ENCODE measurements at places on chromosomes 7 and 10.

GRCh38 chr7:17385612-17386011 lies 87.2 kb downstream of the AHR start:
- no peak for DNase-seq

GRCh38 chr10:89785095-89785494 lies 83.7 kb downstream of the KIF20B start:
- no peak for DNase-seq

DNA sequence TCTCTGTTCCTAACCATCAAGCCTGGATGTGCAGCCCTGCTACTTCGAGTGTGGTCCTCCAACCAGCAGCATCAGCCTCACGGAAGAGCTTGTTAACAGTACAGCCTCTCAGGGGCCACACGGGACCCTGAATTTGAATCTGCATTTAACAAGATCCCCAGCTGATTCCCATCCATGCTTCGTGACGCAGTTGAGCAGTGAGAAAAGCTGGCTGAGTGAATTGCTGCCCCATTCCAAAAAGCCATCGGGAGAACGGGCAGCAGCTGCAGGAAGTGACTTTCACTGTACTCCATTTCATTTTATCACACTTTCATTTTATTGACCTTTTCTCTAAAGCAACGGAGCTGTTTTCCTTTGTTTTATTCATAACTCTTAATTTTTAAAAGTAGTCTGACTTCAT lies 22.5 kb downstream of the FAM171A1 start:
- no peak for DNase-seq

DNA sequence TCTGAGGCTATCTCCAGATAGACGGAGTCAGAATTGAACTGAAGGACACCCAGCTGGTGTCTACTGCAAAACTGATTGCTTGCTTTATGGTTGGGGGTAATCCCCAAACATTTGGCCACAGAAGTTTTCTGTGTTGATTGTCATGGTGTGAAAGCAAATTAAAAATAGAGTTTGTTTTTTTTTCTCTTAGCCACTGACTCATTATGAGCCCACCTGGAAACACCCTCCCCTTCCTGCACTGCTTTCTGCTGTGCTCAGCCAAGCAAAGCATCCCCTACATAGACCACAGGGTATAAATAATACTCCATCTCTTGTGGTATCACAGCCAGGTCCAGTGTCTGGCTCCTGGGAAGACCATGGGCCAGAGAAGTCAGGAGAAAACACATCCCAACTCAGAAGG lies 6.5 kb upstream of the VWC2 start:
- no peak for DNase-seq

DNA sequence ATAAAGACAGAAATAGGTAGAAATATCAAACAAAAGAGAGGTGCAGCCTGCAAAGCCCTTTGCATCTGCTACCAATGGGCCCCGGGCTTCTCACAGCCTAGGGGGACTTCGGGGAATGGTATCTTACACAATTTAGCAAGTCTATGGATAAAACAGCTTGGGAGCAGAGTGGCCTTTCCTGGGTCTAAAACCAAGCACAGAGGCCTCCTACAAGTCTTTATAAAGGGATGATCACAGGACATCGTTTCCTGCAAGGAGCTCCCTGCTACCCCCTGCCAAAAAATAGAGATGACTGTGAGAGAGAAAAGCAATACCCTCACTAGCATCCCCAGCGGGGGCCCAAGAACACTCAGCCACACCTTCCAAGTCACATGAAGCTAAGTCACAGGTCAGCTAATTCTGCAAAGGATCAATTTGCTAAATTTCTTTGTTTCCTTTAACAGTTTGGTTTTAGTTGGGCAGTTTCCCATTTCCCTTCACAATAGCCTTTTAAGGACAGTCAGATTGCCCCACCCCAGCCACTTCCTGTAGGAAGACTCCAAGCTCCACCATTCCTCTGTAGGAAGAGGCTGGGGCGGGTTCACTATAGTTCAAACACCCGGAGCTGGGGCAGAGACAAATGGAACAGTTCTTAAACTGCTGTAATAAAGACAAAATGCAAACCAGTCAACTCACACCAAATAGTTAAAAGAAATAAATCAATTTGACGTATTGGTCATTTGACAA lies 105.5 kb downstream of the SLIT1 start:
- DNase-seq: no peak

DNA sequence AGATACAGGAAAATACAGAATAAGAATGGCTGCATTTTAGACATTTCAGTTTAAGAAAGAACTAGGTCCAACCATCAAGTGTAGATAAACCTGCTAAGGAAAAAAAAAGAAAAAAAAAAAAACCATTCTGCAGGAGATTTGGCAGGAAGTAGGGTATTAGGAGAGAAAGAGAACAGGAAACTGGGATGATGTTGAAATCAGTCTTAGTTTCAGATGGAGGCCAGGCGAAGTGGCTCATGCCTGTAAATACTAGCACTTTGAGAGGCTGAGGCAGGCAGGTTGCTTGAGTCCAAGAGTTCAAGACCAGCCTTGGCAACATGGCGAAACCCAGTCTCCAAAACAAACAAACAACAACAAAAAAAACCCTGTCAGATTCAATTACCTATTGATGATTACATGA lies 120.2 kb downstream of the RAB11FIP2 start:
- no peak for DNase-seq

- DNase-seq: no peak
Measured at GRCh38 chr10:373015-373414, 237.8 kb downstream of the ZMYND11 start.

GRCh38 chr7:103679151-103680132 lies 233.4 kb upstream of the SLC26A5 start:
- no peak for DNase-seq

- DNase-seq: no peak
Measured at GRCh38 chr10:130764651-130765050, 546.9 kb downstream of the TCERG1L start.

- DNase-seq: no peak
Measured at GRCh38 chr10:5783300-5783699, 29.9 kb downstream of the GDI2 start.

- DNase-seq: peak; percentile 16
Measured at GRCh38 chr7:35725280-35725680, 30.3 kb upstream of the HERPUD2 start.

DNA sequence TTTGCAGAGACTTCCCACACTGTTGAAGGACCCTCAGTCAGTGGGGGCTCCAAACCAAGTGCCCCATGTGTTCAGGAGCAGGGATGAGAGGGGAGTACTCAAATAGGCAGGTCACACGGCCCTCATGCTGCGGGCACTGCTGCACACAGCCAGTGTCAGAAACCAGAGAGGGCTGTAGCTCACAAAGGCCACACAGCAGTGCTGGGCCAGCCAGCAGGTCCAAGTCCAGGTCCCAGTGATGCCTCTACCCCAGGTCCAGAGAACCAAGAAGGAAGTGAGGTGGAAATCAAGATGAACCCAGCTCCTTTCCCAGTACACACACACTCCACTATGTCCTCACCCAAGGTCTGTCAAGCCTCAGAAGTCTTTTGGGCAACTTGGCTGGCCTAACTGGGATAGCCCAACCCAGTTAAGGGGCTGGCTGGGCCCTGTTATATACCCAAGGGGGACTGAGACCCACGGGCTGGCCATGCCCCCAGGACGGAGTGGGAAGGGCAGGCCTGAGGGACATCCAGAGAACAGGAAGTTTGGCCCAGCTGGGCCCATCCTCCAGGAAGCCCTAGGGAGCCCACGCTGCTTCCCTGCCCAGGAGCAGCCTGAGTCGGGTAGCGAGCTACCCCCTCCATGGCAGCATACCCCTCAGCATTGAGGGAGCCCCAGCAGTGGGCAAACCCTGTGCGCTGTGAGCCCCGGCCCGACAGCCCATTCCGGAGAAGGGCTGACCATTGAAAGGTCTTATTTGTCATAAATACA lies 24.3 kb downstream of the GRID1 start:
- DNase-seq: no peak

- no peak for DNase-seq
Measured at GRCh38 chr7:136018104-136018503, 40.9 kb upstream of the MTPN start.

- no peak for DNase-seq
Measured at GRCh38 chr10:114711176-114711868, 53.2 kb upstream of the ABLIM1 start.

GRCh38 chr10:4648999-4649398 lies 177.0 kb upstream of the AKR1E2 start:
- no peak for DNase-seq

- no peak for DNase-seq
Measured at GRCh38 chr7:87316846-87317552, 28.5 kb upstream of the CROT start.

DNA sequence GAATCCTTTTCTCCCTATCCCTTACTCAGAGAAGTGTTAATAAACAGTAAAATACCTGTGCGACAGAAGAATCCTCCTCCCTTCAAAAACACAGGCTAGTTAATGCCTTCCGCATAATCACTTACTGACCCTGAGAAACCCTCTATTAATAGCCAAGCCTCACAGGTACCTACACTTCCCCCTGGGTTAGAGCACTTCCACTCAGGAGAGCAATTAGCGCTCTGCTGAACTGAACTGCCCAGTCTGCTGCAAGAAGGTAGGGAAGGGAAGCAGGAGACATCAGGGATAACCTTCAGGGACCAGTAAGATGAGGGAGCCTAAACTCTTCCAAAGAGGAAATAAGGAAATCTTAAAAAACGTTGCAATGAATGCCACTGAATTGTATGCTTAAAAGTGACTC lies 39.6 kb downstream of the KIAA1549 start:
- DNase-seq: no peak

DNA sequence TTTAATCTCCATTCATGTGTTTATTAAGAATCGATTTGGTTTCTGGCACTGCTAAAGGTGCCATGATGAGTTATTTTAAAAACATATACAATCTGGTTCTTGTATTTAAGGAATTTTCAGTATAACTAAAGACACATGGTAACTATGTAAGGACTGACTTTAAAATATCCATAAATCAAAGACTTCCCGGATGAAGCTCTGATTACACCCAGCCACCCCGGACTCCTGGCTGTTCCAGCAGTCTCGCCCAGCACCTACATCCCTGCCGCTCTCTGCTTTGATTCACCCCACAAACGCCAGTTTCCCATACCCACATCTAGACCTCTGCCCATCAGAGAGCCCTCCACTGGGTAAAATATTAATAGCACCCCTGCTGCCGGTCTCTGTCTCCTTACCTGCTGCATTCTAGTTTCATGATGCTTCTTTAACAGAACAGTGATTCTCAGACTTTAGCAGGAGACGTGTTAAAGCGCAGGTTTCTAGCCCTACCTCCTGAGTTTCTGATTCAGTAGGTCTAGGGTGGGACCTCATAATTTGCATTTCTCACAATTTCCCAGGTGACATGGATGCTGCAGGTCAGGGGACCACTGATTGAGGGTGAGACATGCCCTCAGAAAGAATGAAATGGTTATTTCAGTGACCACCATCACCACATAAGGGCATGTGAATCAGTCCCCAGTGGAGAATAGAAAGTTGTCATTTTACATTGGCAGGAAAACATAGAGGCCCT lies 185.7 kb downstream of the KIAA1217 start:
- DNase-seq: no peak

- DNase-seq: no peak
Measured at GRCh38 chr7:95545007-95545615, 51.2 kb downstream of the PDK4 start.

DNA sequence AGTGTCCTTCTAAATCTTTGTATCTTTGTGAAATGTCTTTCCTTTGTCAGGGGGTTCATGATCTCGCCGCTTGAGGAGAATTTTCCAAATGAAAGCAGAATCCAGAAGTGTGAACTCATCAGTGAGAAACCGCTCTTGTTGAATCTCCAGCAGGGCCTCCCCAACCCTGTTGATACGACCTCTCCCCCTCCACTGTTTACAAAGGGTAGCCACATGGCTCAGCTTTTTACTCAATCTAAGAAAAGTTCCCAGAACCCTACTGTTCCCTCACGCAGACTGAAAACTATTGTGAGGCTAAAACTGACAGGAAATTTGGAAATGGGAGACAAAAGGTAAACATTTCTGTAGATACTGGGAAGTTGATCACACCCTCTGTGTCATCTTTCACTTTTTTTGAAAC lies 73.9 kb downstream of the SEMA3C start:
- no peak for DNase-seq

- no peak for DNase-seq
Measured at GRCh38 chr7:50367570-50367969, 63.1 kb downstream of the IKZF1 start.

GRCh38 chr10:72612203-72612826 lies 13.6 kb downstream of the MICU1 start:
- no peak for DNase-seq

- no peak for DNase-seq
Measured at GRCh38 chr7:875476-876076, 778 bp upstream of the GET4 start.

DNA sequence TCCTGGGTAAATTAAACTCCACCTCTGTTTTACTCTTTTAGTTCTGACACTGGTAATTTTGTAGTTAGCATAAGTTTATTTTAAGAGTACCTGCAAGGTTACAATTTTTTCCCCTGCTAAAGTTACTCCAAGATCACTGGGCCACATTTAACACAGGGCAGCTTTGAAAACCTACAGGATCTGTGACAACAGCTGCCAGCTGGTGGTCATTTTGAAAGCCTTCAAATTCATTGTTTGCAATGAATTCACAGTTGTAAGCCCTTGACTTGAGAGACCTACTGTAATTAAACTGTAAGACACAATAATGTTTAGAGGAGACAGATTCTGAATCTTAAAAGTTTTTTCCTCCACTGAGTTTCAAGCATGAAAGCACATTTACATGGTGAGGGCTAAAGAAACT lies 129.6 kb downstream of the CNOT4 start:
- no peak for DNase-seq

GRCh38 chr10:63707254-63707910 lies 186.2 kb downstream of the REEP3 start:
- no peak for DNase-seq

DNA sequence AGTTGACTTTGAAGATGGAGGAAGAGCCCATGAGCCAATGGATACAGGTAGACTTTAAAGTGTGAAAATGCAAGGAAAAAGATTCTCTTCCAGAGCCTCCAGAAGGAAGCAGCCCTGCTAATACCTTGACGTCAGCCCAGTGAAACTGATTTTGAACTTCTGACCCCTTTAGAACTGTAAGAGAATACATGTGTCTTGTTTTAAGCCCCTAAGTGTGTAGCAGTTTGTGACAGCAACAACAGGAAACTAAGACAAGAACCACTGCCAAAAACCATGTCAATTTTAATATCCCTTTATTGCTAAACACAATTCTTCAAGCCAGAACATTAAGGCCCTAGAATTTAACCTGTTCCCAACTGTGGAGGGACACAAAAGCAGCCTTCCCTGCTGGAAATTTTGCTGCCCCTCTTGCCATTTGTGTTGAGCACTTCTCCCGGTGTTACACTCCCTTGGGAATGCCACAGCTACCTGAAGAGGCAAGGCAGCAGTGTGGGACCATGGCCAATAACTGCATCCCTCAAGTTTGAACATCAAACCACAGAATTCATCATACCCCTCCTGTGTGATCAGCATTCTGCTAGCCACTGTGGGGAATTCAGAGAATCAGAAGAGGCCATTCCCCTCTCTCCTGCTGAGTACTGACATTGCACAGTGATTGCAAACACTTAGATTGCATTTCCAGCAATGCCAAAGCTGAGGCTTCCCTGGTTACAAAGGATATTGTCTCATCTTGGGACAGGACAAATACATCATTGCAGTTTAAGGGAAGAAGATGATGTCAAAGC lies 12.3 kb upstream of the CCDC172 start:
- no peak for DNase-seq

All from GM19239 (cell line).